HCT116 (cell line): ENCODE measurements at places on chromosomes 7 and 10. TPM values are rescaled to one million over a fixed set of nuclear protein-coding genes. Genes with fewer than 3 reads are reported as not detected.
A peak's percentile ranks its signal among the peaks of the same experiment; 100 is the strongest.

- H3K27ac ChIP-seq: no peak overlapping the region
- DNase-seq: no peak
- no peak overlapping the region for H3K4me3 ChIP-seq
- no peaks in the 10 kb centered on the region for H3K4me1 ChIP-seq
Observed at GRCh38 chr10:97006364-97006763, 174.3 kb downstream of the LCOR start.

GRCh38 chr10:113941140-113941539 is 86.7 kb downstream of the NHLRC2 start:
- H3K36me3 ChIP-seq: no peaks in the 10 kb centered on the region
- H3K4me1 ChIP-seq: peaks cover 21% of the 10 kb centered on the region

GRCh38 chr7:112996331-112996871 is 90.2 kb downstream of the GPR85 start:
- no peaks in the 10 kb centered on the region for H3K4me1 ChIP-seq
- DNase-seq: no peak
- no peaks in the 10 kb centered on the region for H3K36me3 ChIP-seq

The EMX2 gene
- not detected for total RNA-seq

The LEP gene
- not detected for total RNA-seq

The ACBD7 gene
- 3.3 TPM for total RNA-seq

DNA sequence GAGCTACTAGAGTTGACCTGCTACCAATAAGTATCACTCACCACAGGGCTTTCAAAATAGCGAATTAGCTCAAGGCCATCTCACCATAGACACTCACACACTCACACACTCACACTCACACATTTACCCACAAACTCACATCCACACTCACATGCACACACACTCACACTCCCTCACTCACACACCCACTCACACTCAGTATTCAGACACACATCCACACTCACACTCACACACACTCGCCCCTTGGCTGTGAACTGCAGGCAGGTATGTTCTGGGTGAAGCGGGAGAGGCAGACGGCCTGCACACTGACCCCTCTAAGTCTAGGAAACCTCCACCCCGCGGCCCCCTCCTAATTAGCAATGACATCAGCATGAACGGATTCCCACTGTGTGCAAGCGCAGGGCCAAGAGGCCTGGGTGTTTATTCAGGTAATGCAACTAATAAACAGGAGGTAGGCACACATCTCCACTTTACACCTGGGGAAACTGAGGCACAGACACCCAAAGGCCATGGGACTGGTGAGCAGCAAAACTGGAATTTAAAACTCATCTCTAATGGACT is 94.6 kb downstream of the ADARB2 start:
- no peaks in the 10 kb centered on the region for H3K27me3 ChIP-seq
- H3K4me1 ChIP-seq: no peaks in the 10 kb centered on the region
- no peaks in the 10 kb centered on the region for H3K36me3 ChIP-seq

DNA sequence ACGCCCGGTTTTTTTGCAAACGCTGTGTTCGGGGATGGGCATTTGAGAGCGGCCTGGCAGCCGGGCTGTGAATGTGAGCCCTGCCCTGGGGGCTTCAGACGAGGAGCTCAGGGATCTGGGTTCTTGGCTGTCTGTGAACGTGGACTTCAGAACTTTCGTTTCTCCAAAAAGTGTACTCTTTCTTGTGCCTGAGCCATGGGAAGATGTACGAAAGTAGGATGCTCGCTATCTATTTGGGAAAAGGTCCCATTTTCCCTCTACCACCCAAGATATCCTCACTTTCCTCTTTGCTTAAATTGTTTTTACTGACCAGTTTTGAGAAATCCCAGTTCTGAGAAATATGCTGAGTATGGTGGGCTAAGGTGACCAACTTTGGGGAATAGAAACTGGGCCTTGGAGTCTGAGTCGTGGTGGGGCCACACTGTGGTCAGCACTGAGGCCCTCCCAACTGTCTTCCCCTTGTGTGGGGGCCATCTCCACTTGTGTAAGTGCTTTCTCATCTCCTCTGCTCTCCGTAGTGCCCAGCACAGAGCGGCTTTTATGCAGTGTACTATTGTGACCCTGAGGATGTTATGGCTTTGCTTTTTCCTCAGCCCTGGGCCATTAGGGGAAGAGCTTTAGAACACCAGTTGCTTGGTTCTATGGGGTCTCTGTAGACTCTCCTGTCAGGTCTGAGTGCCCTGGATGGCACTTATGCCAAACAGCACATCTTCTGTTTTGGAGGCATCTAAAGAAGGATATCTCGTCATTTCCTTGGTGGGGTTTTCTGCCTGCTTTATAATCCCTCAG is 918 bp downstream of the DBNL start:
- H3K36me3 ChIP-seq: peaks cover 3% of the 10 kb centered on the region
- H3K27me3 ChIP-seq: no peaks in the 10 kb centered on the region

DNA sequence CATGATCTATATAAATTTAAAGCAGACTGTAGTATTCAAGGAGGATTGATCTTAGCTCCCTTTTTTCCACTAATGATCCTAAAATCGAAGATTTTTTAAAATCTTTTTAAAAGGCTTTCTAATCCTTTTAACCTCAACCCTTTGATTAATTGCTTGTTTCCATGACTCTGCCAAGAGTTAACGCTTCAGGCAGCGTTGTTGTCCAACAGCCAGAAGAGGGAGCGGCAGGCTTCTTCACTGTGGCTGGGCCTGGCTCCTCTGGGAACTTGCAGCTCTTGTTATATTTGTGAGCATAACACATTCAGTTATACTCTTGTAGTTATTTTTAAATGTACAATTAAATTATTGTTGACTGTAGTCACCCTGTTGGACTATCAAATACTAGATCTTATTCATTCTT is 26.3 kb downstream of the CRCP start:
- 0 out of 2 replicates have a peak overlapping the region, but pooled peaks have one; percentile 47 for H3K27ac ChIP-seq
- no peak overlapping the region for H3K4me3 ChIP-seq
- no peaks in the 10 kb centered on the region for H3K27me3 ChIP-seq
- H3K36me3 ChIP-seq: peaks cover 33% of the 10 kb centered on the region; the same call in 1 of the 2 replicates
